HT-29 (cell line): ENCODE measurements at places on chromosomes 12 and 14. TPM values are rescaled to one million over a fixed set of nuclear protein-coding genes. Genes with fewer than 3 reads are reported as not detected.

The SLC25A47 gene
- total RNA-seq, result 0.18 and 0.37 TPM in 2 replicates

DNA sequence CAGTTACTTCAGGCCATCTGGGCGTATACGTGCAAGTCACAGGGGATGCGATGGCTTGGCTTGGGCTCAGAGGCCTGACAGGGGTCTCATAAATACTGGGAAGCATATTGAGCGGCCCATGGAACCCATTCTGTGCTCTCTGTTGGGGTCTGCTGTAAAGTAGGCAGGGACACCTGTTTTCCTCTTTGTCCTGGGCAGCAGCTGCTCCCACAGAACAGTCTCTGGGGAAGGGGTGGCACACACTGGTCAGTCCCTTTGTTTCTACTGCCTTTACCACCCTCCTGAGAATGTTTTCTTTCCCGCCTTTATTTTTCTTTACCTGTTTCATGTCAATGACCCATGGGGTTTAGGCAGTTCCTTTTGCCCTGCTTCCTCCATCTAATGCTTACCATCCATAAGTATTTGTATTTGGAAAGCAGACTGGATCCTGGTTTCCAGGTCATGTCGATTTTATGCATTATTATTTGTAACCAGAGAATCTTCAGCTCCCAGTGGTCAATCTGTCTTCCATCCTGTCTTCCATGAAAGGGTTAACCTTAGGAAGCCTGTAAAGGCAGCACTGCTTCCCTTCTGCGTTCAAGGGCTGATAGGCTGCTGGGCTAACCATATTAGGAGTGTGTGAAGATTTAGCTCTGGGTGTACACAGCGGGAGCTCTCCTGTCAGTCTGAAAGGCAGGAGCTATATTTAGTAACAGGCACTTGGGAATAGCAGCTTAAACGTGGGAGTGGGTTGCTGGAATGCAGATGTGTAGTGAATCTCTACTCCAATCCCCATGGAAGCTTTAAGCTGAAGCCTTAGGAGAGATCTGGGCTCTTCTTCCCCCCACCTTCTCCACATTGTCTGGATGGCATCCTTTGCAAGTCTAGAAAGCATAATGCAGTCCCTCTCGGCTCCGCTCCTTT, 124.0 kb downstream of the DYRK2 start:
- no peak for DNase-seq

DNA sequence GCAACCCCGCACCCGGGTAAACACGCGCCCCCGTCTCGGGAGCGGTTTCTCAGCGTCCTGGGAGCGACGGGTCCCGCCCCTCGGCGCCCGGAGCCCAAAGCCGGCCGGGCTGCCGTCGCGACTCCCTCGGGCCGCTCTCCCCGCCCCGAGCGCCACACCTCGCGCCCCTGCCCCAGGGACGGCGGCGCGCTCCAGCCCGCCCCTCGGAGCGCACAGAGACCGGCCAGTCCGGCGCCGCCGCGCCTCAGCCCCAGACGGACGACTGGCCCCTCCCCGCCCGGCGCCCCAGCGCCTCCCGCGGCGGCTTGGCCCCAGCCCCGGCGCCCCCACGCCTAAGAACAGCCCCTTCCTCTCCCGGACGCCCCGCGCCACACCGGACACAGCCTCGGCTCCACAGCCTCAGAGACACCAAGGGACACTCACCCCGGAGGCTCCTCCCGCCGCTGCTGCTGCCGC, 411 bp downstream of the BTBD7 start:
- DNase-seq, result peak; percentile 43

The LGALS3 gene
- 165 and 178 TPM in 2 replicates for total RNA-seq

The ASIC1 gene
- 6.7 and 7.0 TPM in 2 replicates for total RNA-seq

DNA sequence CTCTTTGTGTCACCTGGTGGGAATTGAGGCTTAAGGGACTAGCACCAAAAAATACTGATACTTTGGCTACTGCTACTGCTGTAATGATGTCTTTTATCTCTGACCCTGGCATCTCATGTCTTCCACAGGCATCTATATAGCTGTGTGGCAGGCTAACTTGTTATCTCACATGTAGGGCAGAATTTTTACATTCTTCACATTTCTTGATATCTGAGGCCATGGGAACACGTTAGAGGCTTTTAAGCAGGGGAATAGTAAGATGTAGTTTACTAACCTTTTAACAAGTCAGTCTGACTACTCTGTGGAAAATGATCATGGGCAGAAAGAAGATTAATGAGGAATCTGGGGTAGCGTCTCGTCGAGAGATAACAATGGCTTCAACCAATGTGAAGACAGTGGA, 498.4 kb downstream of the PCNX1 start:
- DNase-seq, result no peak

- no peak for DNase-seq
Observed at GRCh38 chr12:85516667-85517325, 236.8 kb downstream of the ALX1 start.

DNA sequence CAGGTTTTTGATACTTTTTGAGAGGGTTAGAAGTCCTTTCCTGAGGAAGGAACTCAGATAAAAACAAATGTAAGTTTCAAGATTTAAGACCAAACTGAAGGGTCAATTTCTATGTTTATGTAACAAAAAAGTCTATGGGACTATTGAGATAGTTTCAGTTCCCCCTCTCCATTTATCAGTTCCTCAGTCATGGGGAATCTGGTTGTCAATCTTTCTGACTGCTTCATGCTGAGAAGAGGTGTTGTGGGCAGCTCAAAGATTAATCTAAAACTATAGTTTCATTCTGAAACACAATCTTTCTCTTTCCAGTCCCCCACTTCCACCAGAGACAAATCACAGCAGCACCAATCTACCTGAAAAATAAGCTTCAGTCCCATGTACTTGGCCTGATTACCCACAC, 93.7 kb downstream of the KCNMB4 start:
- no peak for DNase-seq

- DNase-seq, result peak; percentile 18
Observed at GRCh38 chr12:66036317-66036716, 94.2 kb downstream of the LLPH start.

GRCh38 chr12:53676656-53677015, 753 bp upstream of the ATP5MC2 start:
- no peak for DNase-seq

DNA sequence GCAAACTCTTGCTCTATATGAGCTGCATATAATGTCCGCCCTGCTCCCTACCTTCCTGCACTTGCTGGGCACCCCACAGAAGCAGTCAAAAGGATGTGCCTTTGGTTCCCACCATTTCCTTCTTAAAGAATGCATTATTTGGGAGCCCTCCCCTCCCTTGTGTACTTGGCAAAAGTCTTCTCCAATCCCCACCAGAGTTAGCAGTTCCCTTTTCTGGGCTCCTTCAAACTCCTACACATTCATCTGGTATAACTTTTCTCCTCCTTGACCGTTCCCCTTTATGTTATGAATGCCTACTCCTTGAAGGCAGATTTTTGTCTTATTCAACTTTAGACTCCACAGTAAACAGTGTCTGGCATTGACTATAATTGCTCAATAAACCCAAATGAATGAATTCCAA, 27.8 kb downstream of the AREL1 start:
- DNase-seq, result no peak

The NRL gene
- 4.5 and 6.5 TPM in 2 replicates for total RNA-seq

The SERPINA10 gene
- total RNA-seq, result not detected in 2 replicates

The RPGRIP1 gene
- total RNA-seq, result 0.05 and 0.33 TPM in 2 replicates

DNA sequence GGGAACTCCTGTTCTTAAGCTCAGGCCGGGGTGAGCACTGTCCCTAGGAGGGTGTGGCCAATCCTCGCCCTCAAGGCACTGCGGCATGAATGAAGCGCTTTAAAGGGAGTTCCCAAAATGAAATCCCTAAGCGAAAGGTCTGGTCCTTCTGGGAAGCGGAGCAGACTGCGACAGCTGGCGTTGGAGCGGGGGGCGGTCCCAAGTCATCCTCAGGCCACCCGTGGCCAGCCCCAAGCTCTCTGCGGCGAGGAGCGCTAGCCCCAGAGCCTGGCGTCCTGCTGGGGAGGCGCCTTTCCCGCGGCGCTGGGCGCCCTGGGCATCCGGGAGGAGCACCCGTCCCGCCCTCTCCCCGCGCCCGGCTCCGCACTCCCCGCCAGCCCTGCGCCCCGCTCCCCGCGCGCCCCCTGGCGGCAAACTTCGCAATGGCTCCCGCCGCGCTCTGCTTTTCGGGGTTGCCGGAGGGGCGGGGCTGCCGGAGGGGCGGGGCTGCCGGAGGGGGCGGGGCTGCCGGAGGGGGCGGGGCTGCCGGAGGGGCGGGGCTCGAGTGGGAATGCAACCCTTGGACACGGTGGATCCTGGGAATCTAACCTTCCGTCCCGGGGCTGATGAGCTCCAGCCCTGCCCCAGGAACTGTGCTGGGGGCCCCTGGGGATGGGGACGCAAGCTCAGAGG, 25.4 kb downstream of the ZBTB42 start:
- DNase-seq, result peak; percentile 80

DNA sequence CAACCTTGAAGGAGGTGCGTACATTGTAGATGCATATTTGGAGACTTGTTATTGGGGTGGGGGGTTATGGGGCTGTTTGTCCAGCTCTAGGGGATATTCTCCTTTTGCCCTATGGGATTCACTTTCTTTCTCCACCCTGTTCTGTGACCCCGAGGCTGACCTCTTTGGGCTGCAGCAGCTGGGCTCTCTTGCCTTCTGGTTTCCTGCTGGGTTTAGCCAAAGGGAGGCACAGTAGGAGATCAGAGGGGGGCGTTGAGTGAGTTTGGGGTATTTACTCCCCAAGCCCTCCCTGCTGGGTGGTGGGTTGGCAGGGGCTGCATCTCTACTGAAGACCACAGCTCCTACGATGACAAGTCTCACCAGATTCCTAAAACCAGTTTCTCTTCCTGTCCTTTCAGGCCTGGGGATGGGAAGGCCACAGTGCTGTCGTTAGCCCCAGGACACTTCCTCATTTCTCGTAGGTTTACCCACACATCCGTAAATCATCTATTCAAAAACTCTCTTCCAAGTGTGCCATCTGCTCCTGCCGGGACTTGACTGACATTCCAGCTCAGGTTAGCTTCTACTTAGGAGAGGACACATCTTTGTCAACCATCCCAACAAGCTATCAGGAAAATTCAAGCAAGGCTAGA, 127.1 kb downstream of the TMEM30B start:
- no peak for DNase-seq

- DNase-seq, result no peak
Observed at GRCh38 chr12:23655884-23656283, 293.6 kb downstream of the SOX5 start.

The AVPR1A gene
- not detected in 2 replicates for total RNA-seq

DNA sequence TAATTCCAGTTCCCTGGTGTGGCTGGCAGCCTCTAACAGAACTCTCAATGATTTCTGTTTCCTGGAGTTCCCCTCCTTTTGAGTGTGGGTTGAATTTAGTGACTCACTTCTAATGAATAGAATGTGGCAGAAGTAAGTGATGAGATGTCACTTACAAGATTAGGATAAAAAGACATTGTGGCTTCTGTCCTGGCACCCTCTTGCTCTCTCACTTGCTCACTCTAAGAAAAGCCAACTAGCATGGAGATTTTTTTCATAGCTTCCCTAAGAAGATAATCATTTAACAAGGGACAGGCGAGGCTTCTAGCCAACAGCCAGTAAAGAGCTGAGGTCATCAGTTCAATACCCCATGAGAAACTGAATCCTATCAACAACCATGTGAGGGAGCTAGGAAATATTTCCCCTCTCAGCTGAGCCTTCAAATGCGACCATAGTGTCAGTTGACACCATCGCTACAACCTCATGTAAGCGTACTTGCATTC, 156.7 kb downstream of the TMTC3 start:
- peak; percentile 45 for DNase-seq

- no peak for DNase-seq
Observed at GRCh38 chr12:93149229-93149628, 220.1 kb upstream of the EEA1 start.

- peak; percentile 36 for DNase-seq
Observed at GRCh38 chr12:3241621-3242020, 164.4 kb downstream of the TSPAN9 start.

GRCh38 chr12:57529831-57530230, 7.2 kb downstream of the MBD6 start:
- no peak for DNase-seq

The AMN gene
- total RNA-seq, result 2.5 and 9.2 TPM in 2 replicates

GRCh38 chr14:78164226-78164853, 5.8 kb upstream of the NRXN3 start:
- peak; percentile 34 for DNase-seq

The RNASE7 gene
- not detected in 2 replicates for total RNA-seq
